ENCODE measurements at places on chromosomes 7 and 10. TPM values are rescaled to one million over a fixed set of nuclear protein-coding genes. Genes with fewer than 3 reads are reported as not detected.

Gene CYP2C9
- 0.14 TPM for total RNA-seq

Gene TRPV5
- total RNA-seq, result not detected

Gene MXI1
- total RNA-seq, result 7.4 TPM

Gene PNLIP
- total RNA-seq, result not detected

Gene AGAP5
- 2.9 TPM for total RNA-seq

Gene MBLAC1
- total RNA-seq, result 2.6 TPM

Gene UTF1
- total RNA-seq, result not detected

Gene CPA1
- not detected for total RNA-seq
